ENCODE measurements at places on chromosomes 11 and 22.

DNA sequence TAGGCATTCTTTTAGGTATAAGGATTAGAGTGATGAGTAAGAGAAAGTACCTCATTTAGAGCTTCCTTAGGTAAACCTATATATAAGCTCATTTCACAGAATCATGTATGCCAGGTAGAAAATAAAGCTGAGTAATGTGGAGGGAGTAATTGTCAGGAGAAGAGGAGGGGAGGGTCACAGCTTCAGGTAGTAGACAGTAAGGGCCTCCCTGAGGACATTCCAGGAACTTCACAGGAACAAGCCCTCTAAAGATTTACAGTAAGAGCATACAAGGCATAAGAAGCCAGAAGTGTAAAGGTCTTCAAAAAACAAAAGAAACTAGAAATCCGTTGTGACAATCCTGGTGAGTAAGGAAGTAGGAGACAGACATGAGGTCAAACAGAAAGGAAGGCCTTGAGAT is 57.6 kb downstream of the USP47 start:
- DNase-seq: no peak

DNA sequence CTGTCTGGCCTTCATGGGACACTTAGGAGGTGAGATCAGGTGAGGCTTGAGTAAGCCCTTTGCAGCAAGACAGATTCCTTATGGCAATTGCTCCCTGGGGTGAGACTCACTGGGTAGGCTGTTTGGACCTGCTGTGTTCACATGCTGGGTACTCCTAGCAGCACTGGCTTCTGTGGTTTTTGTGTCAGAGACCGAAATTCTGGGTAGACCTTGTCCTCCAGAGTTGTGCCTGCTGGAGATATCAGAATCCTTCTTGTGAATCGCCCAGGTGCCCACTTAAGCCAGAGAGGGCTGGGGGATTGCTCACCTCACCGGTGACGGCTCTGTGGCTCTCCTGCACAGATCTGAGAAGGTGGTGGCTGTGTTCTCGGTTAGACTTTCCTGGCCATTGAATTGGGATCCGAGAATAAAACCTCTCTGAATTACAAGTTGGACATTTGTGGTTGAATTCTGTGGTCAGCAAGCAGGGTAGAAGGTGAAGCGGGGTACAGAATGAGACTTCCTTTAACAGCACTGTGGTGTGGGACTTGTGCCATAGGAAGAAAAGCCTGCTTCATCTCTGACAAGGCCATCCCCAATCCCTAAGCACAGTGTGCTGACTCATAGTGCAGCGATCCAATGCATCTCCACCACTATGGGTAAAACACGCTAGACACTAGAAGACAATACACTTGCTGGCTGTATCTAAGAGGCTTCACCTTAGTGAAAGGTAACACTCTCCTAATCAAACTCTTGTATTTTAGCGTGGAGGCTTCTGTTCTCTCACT is 52.5 kb upstream of the TTC12 start:
- DNase-seq: no peak

DNA sequence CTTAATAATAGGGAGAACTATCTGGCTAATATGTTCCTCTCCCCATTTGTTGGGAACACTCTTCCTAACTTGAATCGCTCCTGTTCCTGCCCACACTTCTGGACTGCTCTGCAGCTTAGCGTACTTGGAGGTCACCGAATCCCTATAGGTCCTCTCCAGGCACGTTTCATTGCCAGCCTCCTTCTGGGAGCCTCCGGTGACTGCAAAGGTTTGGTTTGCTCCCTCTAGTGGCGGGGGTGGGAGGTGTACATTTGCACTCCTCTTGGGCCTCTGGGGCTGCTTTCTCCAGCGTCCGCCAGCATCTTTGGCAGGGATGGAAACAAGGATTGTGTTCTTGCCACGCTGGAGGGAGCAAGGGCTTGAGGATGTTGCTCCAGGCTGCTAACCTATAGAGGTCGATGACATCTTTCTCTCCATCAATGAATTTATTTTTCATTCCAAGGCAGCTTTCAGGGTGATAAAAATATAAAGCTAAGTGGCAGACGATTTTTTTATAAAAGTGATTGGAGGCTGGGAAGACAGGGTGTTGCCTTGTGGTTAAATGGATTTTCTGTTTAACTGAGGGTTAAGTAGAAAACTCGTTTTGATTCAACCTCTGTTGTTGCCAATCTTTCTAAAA is 48.7 kb downstream of the TSPAN18 start:
- DNase-seq: peak; percentile 64

GRCh38 chr11:15742626-15743519 is 613.5 kb downstream of the SOX6 start:
- no peak for DNase-seq

DNA sequence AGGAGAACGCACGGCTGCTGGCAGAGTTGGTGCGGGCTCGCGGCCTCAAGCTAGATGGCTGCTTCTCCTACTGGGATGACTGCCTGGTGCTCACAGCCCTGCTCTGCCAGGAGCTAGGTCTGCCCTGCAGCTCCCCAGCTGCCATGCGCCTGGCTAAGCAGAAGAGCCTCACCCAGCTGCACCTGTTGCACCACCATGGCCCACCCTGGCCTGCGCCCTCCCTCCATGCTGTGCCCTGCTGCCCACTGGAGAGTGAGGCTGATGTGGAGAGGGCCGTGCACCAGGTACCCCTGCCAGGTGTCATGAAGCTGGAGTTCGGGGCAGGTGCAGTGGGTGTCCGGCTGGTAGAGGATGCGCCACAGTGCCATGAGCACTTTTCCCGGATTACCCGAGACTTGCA is 4.8 kb upstream of the RPS6KB2 start:
- DNase-seq: no peak

DNA sequence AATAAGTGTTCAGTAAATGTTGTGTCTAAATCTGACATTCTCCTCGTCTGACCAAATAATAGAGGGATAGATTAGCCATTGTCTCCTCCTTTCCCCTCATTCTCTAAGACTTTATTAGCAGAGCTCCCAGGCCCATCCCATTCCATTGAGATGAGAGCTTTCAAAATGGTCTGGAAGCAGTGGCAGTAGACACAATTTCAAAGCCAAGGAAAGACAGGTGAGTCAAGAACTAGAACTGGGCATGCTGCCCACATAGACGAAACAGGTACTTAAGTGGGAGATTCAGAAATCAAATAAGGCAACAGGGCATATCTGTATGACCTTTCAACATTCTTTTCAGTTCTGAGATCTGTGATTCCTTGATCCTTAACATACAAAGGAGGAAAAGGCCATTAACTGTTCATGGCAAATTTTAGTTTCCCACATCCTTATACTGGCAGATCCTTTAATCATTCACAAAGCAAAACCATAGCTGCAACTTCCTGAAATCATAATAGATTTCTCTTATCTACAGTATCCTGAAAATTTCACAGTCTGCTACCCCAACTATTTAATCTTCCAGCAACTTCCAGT is 96.6 kb upstream of the KCNA4 start:
- DNase-seq: no peak

- peak; percentile 21 for DNase-seq
Observed at GRCh38 chr11:77557553-77557952, 32.2 kb upstream of the AQP11 start.

DNA sequence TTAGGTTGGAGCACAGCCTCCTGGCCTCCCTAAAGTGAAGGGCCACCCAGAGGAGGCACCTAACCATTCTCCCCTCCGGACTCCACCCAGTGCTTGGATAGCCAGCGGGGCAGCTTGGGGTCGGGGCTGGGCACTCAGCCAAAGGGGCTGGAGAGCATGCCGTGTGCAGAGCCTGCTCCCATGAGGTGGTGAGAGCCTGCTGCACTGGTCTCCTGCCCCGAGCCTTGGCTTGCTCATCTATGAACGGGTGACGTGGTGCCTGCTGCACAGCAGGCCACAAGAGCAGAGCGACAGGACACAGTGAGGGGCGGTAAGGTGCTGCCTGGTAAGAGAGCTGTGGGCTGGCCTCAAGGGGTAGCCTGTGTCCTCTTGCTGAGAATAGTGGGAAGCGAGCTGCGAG is 14.0 kb upstream of the CCDC188 start:
- DNase-seq: no peak

- no peak for DNase-seq
Observed at GRCh38 chr22:24066260-24066659, 55.2 kb downstream of the CABIN1 start.

DNA sequence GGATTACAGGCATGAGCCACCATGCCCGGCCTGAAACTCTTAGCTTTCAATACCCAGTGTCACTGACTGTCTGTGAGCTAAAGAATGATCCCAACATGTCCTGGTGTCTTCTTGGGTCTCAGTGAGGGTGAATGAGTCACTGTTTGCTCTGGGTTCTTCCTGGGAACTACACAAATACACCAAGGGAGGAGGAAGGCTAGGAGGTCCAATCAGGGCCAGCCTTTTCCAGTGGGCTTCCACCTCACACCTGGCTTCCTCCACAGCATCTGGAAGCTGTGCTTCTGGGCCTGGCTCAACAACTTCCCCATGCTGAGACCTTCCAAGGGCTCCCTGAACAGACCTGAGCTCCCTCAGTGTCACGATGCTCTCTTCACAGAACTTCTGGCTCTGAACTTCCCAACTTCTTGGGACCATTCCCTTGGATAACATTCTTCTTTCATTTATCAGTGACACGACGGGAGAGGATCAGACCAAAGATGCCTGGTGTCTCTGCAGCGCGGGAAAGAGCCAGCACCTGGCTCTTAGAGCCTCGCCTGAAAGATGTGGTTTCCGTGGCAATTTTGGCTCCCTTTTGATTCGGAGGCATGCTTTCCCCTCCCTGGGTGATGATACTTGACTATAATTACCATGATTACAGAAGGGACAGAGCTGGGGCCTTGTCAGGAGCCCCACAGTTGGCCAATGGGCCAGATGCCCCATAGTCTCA is 22.3 kb upstream of the CHRM4 start:
- DNase-seq: peak; percentile 44

DNA sequence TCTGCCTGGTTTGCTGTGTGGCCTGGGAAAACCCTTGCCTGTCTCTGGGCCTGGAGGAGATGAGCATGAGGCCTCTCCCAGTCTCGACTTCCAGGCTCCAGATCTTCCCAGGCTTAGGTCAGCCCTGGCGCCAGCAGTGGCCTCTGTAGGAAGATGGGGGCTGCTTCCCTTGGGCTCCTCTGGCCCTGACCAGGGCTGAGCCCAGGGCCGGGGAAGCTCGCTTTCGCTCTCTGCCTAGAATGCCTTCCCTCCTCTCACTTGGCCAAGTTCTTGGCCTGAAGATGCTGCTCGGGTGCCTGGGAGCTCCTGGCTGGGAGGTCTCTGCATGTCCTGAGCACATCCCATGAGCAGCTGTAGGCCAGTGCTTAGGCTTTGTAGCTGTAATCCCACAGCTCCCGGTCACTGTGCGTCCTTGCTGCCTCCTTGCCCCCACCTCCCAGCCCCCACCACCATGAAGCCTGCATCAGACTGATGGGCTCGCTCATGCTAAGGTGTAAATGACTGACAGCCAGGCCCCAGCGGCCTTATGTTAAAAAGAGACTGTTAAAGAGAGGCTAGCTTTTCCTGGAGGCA is 25.5 kb downstream of the SHISAL1 start:
- no peak for DNase-seq
